ENCODE measurements at places on chromosomes 4 and X.

DNA sequence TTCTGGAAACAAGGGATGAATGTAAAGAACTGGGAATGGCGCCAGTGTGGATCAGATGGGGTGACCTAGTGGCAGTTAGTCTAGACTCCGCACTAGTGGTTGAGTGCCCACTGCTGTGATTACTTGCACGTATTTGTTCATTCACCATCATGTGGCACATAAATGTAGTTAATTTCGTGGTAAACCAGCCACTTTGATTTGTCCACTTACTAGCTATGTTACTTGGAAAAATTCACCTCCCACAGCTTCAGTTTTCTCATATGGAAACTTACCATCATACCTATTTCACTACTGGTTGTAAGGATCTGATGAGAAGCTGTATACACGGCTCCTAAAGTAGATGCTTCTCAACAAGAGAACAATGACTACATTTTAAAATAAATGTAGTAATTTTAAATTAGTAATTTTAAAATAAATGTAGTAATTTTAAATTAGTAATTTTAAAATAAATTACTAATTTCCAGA is 394 bp upstream of the DYNLT3 start:
- no peak for DNase-seq

- DNase-seq = peak; percentile 74
Observed at GRCh38 chr4:145936997-145937901, 1.4 kb downstream of the ZNF827 start.

GRCh38 chr4:173466101-173466500 is 63.9 kb downstream of the HAND2 start:
- DNase-seq = no peak

GRCh38 chr4:65623506-65623905 is 46.8 kb downstream of the EPHA5 start:
- DNase-seq = no peak

GRCh38 chrX:4253092-4253491 is 539.6 kb upstream of the PRKX start:
- peak; percentile 5 for DNase-seq

DNA sequence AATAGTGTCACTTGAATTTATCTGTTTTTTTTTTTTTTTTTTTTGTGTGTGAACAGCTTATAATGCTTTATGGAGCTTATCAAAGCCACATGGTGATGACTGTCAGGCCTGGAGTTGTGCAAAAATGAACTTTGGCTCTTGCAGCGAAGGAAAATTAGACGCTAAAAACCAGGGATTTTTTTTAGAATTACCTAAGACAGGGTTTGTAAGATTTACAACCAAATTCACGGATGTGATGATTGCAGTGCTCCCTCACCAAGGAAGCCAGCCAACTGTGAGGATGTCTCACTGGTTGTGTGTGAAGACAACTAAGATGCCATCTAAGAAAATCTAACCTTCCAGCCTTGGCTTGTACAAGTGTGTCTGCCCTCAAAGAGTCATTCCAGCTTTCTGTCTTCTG is 127.1 kb upstream of the SLC4A4 start:
- DNase-seq = no peak

DNA sequence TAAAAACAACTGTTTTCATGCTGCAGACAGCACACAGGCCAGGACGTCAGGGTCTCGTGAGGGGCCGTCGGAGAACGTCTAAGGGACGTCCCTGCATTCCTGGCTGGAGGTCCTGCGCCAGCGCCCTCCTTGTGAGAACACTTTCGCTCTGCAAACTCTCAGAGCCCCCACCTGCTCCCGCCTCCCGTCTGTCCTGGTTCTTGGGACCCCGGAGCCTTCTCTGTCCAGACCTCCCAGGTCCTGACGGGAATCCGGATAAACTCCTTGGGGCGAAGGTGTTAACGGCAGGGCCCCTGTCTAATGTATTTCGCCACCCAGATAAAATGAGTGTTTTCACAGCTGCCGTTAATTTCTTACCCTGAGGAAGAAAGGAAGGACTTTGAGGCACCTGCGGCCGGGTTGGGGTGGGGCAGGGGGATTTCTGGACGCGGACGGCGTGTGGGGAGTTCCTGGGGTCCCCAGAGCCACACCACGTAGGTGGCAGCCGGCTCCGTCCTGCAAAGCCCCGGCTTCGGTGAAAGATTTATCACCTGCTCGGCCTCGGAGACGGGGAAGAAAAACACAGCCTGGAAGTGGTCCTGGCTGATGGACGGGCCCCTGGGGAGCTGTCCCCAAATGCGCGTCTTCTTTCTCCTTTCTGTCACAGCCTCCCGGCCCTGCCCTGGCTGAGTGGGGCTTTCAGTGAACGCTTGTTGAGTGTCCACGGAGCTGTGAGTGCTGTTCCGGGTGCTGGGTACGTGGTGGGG is 35.1 kb upstream of the PPP2R3B start:
- DNase-seq = no peak

GRCh38 chr4:141870152-141870551 is 233.8 kb downstream of the IL15 start:
- DNase-seq = no peak

DNA sequence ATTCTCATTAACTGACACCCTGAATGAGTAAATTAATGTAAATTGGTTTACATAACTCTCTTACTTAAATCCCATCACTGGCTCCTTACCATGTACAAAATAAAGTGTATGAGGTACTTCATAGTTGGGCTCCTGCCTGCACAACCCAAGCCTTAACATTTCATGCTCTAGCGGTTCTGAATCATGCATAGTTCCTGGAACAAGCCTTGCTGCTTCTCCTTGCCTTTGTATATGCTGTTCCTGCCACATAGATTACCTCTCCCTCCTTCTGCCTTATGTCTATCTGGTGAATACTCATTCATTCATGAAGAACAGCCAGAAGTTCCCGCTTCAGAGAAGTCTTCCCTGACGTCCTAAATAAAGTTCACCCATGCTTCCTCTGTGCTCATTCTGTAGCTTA is 594.7 kb downstream of the SMARCA1 start:
- DNase-seq = no peak

DNA sequence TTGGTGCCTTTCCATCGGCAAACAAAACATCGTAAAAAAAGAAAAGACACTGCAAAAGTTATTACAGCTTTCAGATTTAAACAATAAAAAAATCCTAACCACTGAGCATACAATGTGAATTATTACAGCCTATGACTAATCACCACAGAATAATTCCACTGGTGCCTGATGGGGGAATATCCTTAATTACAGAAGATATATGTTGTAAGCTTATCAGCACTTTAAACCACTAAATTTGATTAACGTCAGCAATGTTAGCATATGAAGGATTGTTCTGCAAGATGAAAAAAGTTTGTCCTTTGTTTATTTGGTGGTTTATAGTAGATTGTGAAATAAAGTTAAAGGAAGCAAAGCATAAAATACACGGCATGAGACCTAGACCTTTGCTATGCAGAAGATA is 210.2 kb upstream of the ADAMTS3 start:
- no peak for DNase-seq

DNA sequence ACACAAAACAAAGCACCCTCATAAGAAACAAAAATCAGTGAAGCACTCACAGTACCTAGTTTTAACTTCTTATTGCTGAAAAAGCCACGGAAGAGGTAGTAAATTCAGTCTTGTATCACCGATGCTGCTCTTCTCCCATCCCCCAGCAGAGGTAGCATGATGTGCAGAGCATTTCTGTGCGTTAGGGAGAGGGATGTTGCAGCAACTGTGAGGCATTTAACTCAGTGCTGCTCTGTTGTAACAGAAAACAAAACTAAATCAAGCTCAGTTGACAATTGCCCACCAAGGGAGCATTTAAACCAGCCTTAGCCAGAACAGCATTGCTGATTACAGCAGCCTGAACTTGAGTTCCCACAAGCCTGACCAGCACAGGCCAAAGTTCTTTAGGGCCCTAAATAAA is 1279.7 kb upstream of the ADGRL3 start:
- no peak for DNase-seq

DNA sequence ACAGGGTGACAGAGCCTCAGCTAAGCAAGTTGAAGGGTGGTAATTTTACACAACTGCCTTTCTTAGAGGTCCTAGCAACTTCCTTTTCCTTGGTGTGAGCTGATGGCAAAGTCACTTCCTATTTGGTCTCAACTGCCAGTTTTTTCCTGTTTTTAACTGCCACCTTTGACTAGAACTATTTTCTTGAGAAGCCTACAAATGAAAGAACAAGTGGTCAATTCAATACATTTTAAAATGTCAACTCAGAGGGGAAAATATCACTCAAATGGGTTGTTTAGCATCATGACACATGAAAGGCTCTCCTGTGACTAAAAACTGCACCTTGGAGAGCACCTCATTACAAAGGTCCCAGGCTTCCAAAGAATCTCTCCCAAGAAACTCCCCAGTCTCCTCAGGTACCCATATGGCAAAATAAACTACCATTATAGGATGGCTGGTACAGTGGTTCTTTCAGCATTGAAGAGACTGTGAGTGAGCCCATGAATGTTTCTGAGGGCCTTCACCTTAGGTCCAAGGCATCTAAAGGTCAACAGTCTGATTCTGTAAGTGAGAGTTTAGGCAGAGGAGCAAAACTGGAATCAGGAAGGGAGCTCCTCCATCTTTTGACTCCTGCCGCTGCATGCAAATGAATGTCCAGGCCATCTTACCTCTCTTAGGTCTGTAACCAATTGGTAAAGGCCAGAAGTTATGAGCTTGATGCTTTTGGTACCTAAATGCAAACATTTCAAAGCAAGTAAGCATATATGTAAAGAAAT is 5.5 kb upstream of the STK26 start:
- DNase-seq = no peak

- no peak for DNase-seq
Observed at GRCh38 chr4:177239477-177239876, 70.2 kb upstream of the NEIL3 start.

GRCh38 chr4:24748758-24749350 is 46.5 kb upstream of the SOD3 start:
- DNase-seq = no peak
